Heart right ventricle (tissue), 16 donors: ENCODE measurements at places on chromosomes 3 and 15.

DNA sequence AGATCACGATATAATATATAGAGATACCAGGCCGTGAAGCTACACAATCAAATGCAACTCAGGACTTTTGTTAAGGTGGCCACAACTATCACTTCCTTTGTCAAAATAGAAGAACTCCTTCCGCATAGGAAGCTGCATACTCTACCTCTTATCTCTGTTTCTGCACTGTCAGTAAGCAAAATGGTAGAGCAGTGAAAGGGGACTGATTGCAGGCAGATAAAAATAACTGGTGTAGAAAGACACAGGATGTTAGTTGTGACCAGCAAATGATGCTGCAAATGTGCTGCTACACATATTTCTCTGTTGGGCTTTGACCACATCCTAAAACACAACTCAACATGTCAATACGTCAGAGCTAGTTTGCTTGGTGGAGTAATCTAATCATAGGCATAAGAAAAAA lies 16.3 kb upstream of the TRAT1 start:
- no peak for DNase-seq
- no peak overlapping the region for H3K4me3 ChIP-seq

DNA sequence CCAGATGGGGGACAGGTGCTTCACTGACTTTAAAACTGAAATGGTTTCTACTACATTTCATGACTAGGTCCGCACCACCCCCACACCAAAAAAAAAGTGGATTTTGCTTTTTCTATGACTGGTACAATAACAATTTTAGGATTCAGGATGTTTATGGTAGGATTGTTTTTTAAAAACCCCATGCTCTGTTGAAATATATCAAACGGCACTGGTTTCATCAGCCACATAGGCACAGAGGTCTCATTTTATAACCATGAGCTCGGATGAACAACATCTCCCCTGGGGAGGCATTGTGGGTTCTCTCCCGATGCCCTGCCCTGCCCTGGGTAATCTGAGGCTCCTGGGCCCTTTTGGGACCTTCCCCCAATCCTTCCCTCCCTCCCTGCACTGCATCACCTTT lies 202.7 kb upstream of the KBTBD8 start:
- DNase-seq, result no peak
- H3K27ac ChIP-seq, result no peak overlapping the region
- H3K4me1 ChIP-seq, result peaks cover 3% of the 10 kb centered on the region
- no peak overlapping the region for H3K4me3 ChIP-seq

DNA sequence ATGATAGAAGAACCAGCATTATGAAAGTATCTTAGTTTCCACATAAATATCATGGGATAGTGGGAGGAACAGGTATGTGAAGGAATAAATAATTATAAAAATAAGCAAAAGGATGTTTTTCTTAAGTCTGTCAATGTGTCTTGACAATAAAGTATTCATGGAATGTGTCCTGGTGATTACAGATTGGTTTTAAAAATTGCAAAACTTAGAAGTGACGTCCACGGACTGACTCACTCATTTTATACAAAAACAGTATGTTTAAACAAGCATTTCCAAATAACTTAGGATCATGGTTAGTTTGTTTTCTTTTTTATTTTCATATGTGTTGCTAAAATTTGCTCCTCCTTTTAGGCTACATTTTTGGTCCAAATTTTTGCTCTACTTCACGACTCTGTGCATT lies 687.0 kb upstream of the NECTIN3 start:
- H3K27me3 ChIP-seq, result no peaks in the 10 kb centered on the region
- DNase-seq, result no peak
- H3K36me3 ChIP-seq, result no peaks in the 10 kb centered on the region
- no peaks in the 10 kb centered on the region for H3K4me1 ChIP-seq

GRCh38 chr3:43632269-43632733 lies 10.5 kb upstream of the ANO10 start:
- no peaks in the 10 kb centered on the region for H3K4me1 ChIP-seq
- no peaks in the 10 kb centered on the region for H3K27me3 ChIP-seq
- H3K27ac ChIP-seq, result no peak overlapping the region
- no peak overlapping the region for H3K4me3 ChIP-seq
- no peak for DNase-seq

DNA sequence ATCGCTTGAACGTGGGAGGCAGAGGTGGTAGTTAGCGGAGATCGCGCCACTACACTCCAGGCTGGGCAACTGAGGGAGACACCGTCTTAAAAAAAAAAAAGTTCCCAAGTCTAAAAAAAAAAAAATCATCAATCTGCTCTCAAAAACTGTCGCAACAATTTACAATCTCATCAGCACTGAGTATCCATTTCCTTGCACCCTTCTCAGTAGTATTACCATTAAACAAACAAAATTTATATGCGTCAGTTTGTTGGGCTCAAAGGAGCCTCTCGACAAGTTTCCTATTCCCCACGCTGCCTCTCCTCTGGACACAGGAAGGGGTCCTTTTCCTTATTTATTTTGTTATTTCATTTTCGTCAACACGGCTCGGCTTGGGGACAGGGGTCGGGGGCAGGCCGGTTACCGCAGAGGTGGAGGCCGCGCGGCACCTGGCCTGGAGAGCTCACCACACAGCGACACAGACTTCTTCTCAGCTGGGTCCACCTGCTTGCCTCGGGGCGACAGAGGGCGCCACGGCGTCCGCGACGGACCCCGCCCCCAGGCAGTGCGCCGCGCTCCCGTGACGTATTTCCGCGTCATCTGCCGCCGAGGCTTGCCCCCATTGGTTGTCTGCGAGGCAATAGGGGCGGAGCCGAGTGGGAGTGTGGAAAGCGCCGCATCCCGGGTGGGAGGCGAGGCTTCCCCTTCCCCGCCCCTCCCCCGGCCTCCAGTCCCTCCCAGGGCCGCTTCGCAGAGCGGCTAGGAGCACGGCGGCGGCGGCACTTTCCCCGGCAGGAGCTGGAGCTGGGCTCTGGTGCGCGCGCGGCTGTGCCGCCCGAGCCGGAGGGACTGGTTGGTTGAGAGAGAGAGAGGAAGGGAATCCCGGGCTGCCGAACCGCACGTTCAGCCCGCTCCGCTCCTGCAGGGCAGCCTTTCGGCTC lies at the start of gene MAP2K1:
TSS of gene MAP2K1 (plus strand) at position 709 of the 920 bp plus-strand sequence. CDS start 436 bp downstream, outside the sequence.
- peaks cover 46% of the 10 kb centered on the region for H3K4me1 ChIP-seq
- peak; percentile 99 for DNase-seq
- peak within 1 kb of the TSS; percentile 96 for H3K27ac ChIP-seq
- no peaks in the 10 kb centered on the region for H3K27me3 ChIP-seq
- H3K4me3 ChIP-seq, result peak within 1 kb of the TSS; percentile 81
- no peaks in the 10 kb centered on the region for H3K36me3 ChIP-seq

GRCh38 chr3:112802338-112802737 lies 44.3 kb downstream of the CD200R1L start:
- H3K27me3 ChIP-seq, result no peaks in the 10 kb centered on the region
- H3K27ac ChIP-seq, result no peak overlapping the region
- no peaks in the 10 kb centered on the region for H3K36me3 ChIP-seq
- no peaks in the 10 kb centered on the region for H3K4me1 ChIP-seq
- DNase-seq, result no peak

GRCh38 chr3:121665488-121665887 lies 4.8 kb upstream of the HCLS1 start:
- H3K4me1 ChIP-seq, result peaks cover 4% of the 10 kb centered on the region
- peaks cover 53% of the 10 kb centered on the region for H3K36me3 ChIP-seq
- H3K27ac ChIP-seq, result no peak overlapping the region
- no peak for DNase-seq
- no peak overlapping the region for H3K4me3 ChIP-seq
- H3K27me3 ChIP-seq, result no peaks in the 10 kb centered on the region

- no peaks in the 10 kb centered on the region for H3K27me3 ChIP-seq
- no peak overlapping the region for H3K27ac ChIP-seq
- no peaks in the 10 kb centered on the region for H3K36me3 ChIP-seq
- peaks cover 5% of the 10 kb centered on the region for H3K4me1 ChIP-seq
Observed at GRCh38 chr3:122773944-122774509, 19.6 kb downstream of the HSPBAP1 start.

GRCh38 chr15:88586401-88587162 lies 34.6 kb upstream of the AEN start:
- H3K4me1 ChIP-seq, result no peaks in the 10 kb centered on the region
- DNase-seq, result no peak
- no peaks in the 10 kb centered on the region for H3K36me3 ChIP-seq
- H3K27me3 ChIP-seq, result no peaks in the 10 kb centered on the region
- no peak overlapping the region for H3K27ac ChIP-seq

DNA sequence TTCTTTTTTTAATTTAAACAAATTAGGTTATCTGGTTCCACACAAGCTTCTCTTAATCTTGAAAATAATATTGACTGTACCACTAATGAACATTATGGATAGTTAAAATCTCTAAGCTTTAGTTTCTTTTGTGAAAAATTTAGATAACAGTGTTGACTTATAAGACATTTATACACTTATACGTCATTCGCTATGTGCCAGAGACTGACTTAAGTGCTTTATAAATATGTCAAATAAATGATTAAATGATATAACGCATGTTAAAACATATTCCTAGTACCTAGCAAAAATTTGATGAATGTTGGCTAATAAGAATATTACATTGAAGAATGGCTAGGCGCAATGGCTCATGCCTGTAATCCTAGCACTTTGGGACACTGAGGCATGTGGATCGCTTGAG lies 96.3 kb downstream of the PCCB start:
- no peak for DNase-seq
- no peak overlapping the region for H3K27ac ChIP-seq
- peaks cover 82% of the 10 kb centered on the region for H3K36me3 ChIP-seq
- H3K4me3 ChIP-seq, result no peak overlapping the region

- H3K27ac ChIP-seq, result peak overlapping the region; percentile 90
- no peaks in the 10 kb centered on the region for H3K27me3 ChIP-seq
- no peak overlapping the region for H3K4me3 ChIP-seq
- no peak for DNase-seq
Observed at GRCh38 chr3:38549082-38549481, 52.9 kb downstream of the EXOG start.

DNA sequence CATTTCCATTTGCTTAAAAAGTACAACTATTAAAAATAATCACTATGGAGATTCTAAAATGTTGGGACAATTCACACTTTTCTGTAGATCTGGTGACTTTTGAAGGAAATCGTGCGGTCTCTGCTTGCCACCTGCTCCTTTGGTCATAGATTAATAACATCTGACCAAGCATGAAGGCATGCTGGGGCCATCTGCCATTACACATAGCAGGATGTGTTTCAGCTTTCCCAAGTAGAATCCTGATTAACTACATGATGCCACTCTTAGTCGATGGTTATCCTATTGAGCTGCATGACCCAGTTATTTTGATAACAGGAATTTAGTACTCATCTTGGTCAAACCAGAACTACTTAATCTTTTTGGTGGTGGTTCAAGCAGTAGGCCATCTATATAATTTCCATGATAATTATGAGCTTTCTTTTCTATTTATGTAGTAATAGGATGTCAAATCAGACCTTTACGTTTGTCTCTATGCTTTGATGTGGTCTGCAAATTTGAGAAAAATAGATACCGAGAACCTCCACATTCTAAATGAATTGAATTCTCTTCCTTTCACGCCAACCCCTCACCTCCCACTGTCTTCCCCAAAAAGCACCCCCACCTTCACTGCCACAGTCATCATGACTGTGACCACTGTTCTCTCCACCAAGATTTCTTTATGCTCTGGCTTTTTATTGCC lies 158.1 kb downstream of the DIPK2A start:
- no peaks in the 10 kb centered on the region for H3K4me1 ChIP-seq
- no peak overlapping the region for H3K4me3 ChIP-seq
- no peak for DNase-seq
- H3K27me3 ChIP-seq, result no peaks in the 10 kb centered on the region
- no peaks in the 10 kb centered on the region for H3K36me3 ChIP-seq
- no peak overlapping the region for H3K27ac ChIP-seq

DNA sequence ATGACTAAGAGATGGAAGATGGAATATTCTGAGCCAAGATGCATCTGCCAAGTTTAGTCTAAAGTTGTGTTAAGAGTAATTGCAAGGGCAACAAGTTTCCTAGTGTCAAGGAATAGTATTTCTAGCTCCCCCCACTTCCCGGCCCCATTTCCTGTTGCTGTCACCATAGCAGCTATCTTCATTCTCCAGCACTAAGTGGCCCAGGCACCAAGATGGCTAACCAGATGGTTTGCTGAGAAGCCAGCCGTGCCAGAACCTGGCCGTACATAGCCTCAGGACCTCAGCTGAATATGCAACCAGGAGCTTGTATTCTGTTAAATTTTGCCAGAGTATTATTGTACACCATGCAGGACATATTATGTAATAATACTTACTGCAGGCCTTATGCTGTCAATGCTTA lies 108.8 kb upstream of the UMPS start:
- peaks cover 25% of the 10 kb centered on the region for H3K4me1 ChIP-seq
- DNase-seq, result no peak
- peak overlapping the region; percentile 82 for H3K27ac ChIP-seq
- no peaks in the 10 kb centered on the region for H3K36me3 ChIP-seq
- H3K4me3 ChIP-seq, result no peak overlapping the region

- peaks cover 18% of the 10 kb centered on the region for H3K4me1 ChIP-seq
- no peaks in the 10 kb centered on the region for H3K36me3 ChIP-seq
- no peaks in the 10 kb centered on the region for H3K27me3 ChIP-seq
- DNase-seq, result peak; percentile 56
- H3K27ac ChIP-seq, result peak overlapping the region; percentile 53
- no peak overlapping the region for H3K4me3 ChIP-seq
Observed at GRCh38 chr15:67013696-67014095, 51.7 kb upstream of the SMAD3 start.

GRCh38 chr3:115254492-115255196 lies 107.6 kb upstream of the ZBTB20 start:
- no peak overlapping the region for H3K27ac ChIP-seq
- H3K27me3 ChIP-seq, result no peaks in the 10 kb centered on the region
- no peak overlapping the region for H3K4me3 ChIP-seq
- DNase-seq, result no peak

GRCh38 chr15:40990080-40990479 lies 36.8 kb downstream of the CHAC1 start:
- no peaks in the 10 kb centered on the region for H3K4me1 ChIP-seq
- DNase-seq, result no peak
- no peaks in the 10 kb centered on the region for H3K27me3 ChIP-seq
- no peak overlapping the region for H3K27ac ChIP-seq
- H3K36me3 ChIP-seq, result peaks cover 89% of the 10 kb centered on the region

- H3K27ac ChIP-seq, result no peak overlapping the region
- H3K36me3 ChIP-seq, result no peaks in the 10 kb centered on the region
- DNase-seq, result no peak
- H3K4me3 ChIP-seq, result no peak overlapping the region
- no peaks in the 10 kb centered on the region for H3K27me3 ChIP-seq
Observed at GRCh38 chr3:141128126-141128777, 77.1 kb downstream of the SPSB4 start.

- no peak for DNase-seq
- no peaks in the 10 kb centered on the region for H3K36me3 ChIP-seq
- H3K27ac ChIP-seq, result no peak overlapping the region
- H3K27me3 ChIP-seq, result peaks cover 3% of the 10 kb centered on the region
- no peaks in the 10 kb centered on the region for H3K4me1 ChIP-seq
Observed at GRCh38 chr3:73966733-73967132, 342.0 kb upstream of the PDZRN3 start.

GRCh38 chr15:69591905-69592508 lies 139.4 kb downstream of the RPLP1 start:
- no peaks in the 10 kb centered on the region for H3K27me3 ChIP-seq
- no peak overlapping the region for H3K27ac ChIP-seq
- H3K4me1 ChIP-seq, result peaks cover 20% of the 10 kb centered on the region
- no peaks in the 10 kb centered on the region for H3K36me3 ChIP-seq

- no peaks in the 10 kb centered on the region for H3K36me3 ChIP-seq
- H3K27me3 ChIP-seq, result no peaks in the 10 kb centered on the region
- H3K27ac ChIP-seq, result no peak overlapping the region
- H3K4me3 ChIP-seq, result no peak overlapping the region
Observed at GRCh38 chr3:72798552-72799195, 49.6 kb downstream of the SHQ1 start.

GRCh38 chr3:49098910-49099630 lies 5.2 kb upstream of the QRICH1 start:
- H3K27me3 ChIP-seq, result no peaks in the 10 kb centered on the region
- no peak overlapping the region for H3K4me3 ChIP-seq
- H3K36me3 ChIP-seq, result peaks cover 9% of the 10 kb centered on the region
